ENCODE measurements at places on chromosomes 2 and 18.
A peak's percentile ranks its signal among the peaks of the same experiment; 100 is the strongest.

- no peak for DNase-seq
Observed at GRCh38 chr2:241035142-241035817, 36.9 kb downstream of the SNED1 start.

- DNase-seq, result peak; percentile 60
Observed at GRCh38 chr2:222861411-222862105, 722 bp downstream of the ACSL3 start.

DNA sequence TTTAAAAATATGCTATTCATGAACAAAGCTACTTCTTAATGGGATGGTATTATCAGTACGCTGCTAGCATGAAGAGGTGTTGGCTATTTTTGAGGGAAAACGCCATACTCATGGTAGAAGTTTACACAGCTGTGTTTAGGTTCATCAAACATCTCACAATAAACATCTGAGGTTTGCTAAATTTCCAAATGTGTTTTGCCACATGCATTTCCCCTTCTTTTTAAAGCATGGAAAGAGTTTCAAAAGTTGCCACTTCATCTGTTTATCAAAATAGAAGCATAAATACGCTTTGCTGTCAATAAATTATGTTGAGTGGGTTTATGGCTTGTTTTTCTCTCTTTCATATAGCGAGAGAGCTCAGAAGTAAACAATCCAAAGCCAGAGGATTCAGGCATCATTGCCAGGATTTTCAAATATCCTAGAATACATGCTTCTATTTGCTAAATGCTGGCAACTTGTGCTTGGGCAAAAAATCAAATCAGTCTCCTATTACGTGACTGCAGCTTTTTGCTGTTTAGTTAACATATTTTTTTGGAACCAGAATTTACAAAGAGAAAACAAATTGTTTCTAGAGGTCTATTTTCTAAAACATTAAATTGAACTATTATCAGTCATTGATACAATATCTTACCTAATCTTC, 1919.9 kb upstream of the LRRTM1 start:
- DNase-seq, result no peak

DNA sequence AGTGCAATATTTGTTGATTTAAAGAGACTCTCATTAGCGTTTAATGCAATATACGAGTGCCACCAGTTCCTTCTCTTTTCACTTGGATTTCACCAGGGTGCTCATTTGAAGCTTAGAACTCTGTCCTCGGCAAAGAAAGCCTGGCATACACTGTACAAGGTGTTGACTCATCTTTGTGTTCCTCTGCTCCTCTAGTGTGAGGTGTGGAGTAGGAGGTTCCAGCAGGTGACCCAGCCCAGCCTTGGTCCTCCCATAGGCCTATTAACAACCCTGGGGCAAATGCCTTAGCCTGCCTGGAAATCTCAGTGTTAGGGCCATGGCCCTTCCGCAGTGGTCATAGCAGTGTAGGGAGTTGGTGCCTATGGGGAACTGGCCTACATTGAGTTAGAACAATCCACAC, 20.1 kb downstream of the BCL2L11 start:
- no peak for DNase-seq
